T1000 (cell line): ENCODE measurements at places on chromosomes 11 and 22.

DNA sequence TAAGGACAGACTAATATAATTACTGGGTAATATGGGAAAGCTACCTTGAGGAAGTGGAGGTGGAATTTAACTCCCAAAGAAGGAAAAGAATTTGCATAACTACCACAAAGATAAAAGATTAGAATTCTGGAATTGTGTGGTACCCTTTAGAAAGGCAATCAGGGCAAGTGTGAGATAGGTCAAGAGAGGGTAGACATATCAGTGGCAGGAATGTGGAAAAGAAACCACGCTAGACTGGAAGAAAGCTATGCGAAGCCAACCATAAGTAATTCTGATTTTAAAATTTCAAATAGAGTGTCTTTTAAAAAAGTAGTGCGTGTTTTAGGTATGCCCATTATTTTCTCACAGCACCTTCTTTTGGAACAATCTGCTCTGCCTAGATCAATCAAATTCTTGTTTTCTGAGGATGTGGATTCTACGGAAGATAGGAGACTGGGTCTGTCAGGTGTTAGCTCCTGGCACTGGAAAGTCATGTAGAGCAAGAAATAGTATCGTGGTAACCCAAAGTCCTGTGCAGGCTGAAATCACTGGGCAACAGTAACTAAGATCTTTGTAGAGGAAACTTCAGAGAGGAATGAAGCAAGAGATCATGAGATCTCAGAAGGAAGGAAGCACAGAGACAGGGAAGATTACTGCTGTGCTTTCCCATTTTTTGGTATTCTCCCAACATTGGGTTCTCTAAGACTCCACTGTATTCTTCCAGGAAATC is 111.3 kb upstream of the MTMR2 start:
- DNase-seq = no peak

DNA sequence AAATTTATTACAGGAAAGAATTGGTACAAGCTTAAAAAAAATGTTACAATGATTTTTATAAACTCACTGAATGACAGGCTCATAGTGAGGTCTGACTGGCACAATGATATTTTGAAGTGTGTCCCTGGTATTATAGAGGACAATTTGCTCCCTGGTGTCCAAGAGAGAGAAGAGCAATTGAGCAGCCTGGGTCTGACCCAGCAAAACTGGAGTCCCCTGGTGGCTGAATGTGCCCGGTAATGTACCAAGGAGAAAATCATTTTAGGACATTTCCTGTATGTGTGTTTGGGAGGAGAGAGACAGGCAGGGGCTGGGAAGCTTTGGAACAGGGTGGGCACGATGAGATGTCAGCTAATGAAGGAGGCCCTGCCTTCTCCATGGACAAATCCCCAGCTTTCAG is 125.3 kb downstream of the APOL5 start:
- DNase-seq = no peak

DNA sequence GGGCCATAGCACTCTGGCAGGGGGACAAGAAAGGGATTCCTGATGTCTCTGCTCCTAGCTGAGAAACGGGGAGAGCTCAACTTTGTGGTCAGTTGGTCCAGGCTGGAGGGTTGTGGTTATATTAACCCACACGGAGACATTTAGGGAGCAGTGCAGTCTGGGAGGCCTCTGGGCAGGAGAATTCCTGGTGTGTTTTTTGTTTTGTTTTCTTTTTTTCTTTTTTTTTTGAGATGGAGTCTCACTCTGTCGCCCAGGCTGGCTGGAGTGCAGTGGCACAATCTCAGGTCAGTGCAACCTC is 88.0 kb upstream of the SHISAL1 start:
- no peak for DNase-seq

DNA sequence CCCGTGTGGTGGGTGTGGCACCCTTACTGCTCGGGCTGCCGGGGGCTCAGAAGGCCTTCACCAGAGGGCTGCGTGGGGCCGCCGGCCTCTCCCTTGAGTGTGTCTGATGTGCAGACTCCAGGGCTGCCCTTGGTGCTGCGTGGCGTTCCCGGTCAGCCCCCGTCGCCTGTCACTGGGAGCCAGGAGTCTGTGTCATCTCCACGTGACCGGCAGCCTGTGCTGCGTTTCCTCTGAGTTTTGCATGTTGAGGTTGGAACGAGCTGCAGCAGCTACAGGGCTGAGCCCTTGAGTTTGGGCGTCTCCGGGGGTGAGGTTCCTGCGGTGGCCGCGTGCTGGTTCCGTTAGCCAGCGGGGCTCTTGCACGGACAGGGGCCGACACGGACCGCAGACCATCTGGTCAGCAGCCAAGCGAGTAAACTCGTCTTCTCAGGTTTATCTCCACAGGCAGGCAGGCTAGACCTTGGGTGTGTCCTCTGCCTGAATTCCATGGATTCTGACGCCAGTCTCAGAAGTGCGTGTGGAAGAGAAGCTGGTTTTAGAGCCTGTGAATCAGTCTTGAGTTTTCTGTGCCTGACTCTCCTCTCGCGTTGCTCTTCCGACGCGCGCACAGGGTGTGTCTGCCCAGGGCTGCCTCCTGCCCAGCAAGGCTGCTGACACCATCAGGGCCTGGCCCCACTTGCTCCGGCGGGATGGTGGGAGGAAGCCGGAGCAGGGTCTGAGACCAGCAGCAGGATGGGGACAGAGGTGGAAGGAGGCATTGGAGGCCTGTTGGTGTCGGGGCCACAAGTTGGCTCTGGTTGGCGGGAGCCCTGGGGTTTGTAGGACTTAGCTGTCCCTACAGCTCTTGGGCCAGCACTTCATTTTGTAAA is 10.5 kb downstream of the PTDSS2 start:
- no peak for DNase-seq

DNA sequence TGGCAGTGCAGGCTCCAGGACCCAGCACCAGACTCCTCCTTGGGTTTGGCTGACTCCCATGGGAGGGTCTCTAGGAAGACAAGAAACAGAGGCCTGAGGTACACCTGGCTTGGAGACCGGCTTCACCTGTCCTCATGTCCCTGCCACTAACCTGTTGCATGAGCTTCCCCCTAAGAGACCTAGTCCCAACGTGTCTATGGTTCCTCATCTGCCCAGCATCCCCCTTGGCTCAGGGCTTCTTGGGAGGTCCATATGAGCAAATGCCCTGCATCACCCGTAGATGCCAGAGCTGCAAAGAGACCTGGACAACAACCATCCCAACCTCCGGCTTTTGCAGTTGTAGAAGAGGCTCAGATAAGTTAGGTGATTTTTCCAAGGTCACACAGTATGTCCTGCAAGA is 123.5 kb downstream of the BUD13 start:
- DNase-seq = no peak

DNA sequence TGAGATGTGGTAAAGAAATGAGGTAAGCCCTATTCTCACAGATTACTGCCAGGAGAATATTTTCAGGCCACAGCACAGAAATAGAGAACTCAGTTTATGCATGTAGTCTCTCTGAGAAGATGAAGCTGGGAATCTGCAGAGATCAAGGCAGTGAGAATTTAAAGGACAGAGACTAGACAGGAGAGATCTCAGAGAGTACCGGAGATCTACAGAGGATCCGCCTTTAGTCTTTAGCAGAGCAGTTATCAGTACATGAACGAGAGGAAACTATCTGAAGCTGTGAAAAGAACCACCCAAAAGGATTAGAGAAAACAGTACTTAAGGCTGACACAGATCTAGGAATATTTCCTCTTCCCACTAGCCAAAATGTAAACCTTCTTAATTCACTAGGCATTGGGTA is 101.5 kb downstream of the DLG2 start:
- no peak for DNase-seq
